ENCODE measurements at places on chromosomes 6 and 20. TPM values are rescaled to one million over a fixed set of nuclear protein-coding genes. Genes with fewer than 3 reads are reported as not detected.

Gene CCN2
- not detected for polyA plus RNA-seq

Gene HUS1B
- polyA plus RNA-seq, result not detected

Gene C6orf163
- polyA plus RNA-seq, result 2.4 TPM

Gene MRAP2
- polyA plus RNA-seq, result 2.6 TPM

Gene RFX6
- not detected for polyA plus RNA-seq

Gene STXBP5
- polyA plus RNA-seq, result 8.6 TPM

Gene CFAP206
- 5.3 TPM for polyA plus RNA-seq

Gene WFDC12
- not detected for polyA plus RNA-seq

Gene DDAH2
- polyA plus RNA-seq, result 2.6 TPM

Gene IL17F
- polyA plus RNA-seq, result 12.9 TPM

Gene SMPD2
- polyA plus RNA-seq, result 0.34 TPM

Gene HNF4A
- not detected for polyA plus RNA-seq

Gene UBE2J1
- 17.1 TPM for polyA plus RNA-seq

Gene HDAC2
- polyA plus RNA-seq, result 62.6 TPM

Gene TP53TG5
- 3.8 TPM for polyA plus RNA-seq

All from Purkinje cell (primary cell).